ENCODE measurements at places on chromosomes 7 and 10.

DNA sequence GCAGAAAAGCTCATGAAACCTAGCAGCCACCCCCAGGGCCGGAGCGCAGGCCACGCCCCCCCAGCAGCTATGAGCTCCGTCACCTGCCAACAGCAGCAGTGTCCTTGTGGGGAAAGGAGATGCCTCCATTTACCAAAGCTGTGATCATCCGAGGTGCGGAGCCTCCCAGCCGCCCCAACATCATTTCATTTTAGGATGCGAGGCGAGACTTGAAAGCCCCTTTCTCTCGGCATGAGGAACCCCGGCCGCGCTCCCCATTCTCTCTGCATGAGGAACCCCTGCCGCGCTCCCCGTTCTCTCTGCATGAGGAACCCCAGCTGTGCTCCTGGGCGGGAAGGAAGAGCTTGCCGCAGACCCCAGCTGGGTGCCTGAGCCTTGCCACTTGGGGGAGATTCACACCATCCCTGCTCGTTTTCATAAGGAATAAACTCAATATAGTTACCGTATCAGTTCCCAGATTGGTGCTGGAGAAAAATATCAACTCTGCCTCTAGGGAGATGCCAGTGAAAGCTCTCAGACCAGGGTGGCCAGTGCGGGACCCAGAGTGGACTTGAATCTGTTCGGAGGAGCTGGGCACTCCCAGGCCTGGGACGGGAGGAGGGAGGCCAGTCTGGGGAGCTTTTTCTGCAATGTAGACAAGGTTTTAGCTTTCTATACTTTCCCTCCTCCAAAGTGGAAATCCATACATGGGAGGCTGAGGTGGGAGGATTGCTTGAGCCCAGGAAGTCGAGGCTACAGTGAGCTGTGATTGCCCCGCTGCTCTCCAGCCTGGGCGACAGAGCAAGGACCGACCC, 35.0 kb downstream of the JAKMIP3 start:
- DNase-seq: no peak

DNA sequence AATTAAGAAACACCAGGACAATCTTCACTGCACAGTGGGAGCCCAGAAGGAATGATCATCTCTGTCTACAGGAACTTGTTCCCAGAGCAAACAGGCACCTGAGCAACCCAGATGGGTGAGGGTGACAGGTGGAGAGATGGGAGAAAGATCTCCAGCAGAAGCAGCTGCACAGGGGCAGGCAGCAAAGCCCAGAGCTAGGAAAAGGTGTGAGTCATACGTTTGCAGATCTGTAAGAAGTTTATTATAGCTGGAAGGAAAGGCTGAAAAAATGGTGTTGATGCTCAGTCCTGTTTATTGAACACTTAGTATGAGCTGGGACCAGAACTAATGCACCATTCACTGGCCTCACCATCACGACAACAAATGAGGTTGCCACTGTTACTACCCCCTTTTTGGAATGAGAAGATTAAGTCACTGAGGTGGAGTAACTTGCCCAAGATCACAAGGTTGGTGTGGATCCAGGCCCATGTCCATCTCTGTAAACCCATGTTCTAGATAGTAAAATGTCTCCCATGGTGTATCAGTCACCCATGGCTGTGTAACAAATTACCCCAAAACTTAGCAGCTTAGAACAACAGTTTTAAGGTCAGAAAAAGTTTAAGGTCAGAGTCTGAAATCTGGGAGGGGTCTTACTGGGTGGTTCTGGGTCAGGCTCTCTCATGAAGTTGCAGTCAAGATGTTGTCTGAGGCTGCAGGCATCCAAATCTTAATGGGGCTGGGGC, 506.9 kb downstream of the RPS24 start:
- no peak for DNase-seq

- no peak for DNase-seq
These were observed 11.3 kb upstream of the TRPV6 start for GRCh38 chr7:142896741-142897379.

DNA sequence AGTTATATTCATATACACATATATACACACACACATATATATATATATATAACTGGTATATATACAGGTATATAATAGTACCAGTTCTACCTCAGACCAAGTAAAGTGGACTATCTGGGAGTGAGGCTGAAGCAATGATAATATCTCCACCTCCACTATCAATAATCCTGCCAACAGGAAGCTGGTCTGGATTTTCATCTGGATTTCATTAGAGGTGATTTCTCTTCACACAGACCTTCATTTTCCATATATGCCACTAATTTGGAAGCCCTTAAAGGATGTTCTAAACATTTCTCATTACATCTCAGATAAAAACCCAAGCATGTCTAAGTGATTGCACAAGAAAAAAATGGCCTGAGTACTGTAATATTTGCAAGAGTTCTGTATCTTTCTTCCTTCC, 1.7 kb upstream of the SLC35B4 start:
- no peak for DNase-seq

GRCh38 chr10:131909014-131909808, 8.4 kb downstream of the PPP2R2D start:
- DNase-seq: no peak
